ENCODE measurements at places on chromosomes 7 and 10. TPM values are rescaled to one million over a fixed set of nuclear protein-coding genes. Genes with fewer than 3 reads are reported as not detected.

CALD1 gene
- 46.1 TPM for total RNA-seq

SH2D4B gene
- 0.04 TPM for total RNA-seq

PLXNA4 gene
- total RNA-seq: 1.1 TPM

KCNH2 gene
- total RNA-seq: 0.20 TPM

ZNF804B gene
- total RNA-seq: not detected

STEAP1B gene
- total RNA-seq: 2.0 TPM

PRPS1L1 gene
- total RNA-seq: not detected

INA gene
- 1.4 TPM for total RNA-seq

TAS2R4 gene
- total RNA-seq: 0.56 TPM

RAB11FIP2 gene
- 6.2 TPM for total RNA-seq

NEUROD6 gene
- not detected for total RNA-seq

CPA2 gene
- total RNA-seq: not detected

RINT1 gene
- 14.1 TPM for total RNA-seq

MIOS gene
- total RNA-seq: 36.2 TPM

HOXA9 gene
- total RNA-seq: 1.7 TPM

AQP1 gene
- 42.3 TPM for total RNA-seq

PPP1R17 gene
- not detected for total RNA-seq

TAS2R60 gene
- 0.32 TPM for total RNA-seq

TIMM23B gene
- total RNA-seq: 8.2 TPM

NOM1 gene
- total RNA-seq: 11.9 TPM

PGAM2 gene
- 2.6 TPM for total RNA-seq

LLCFC1 gene
- total RNA-seq: not detected

SEMA3A gene
- 0.56 TPM for total RNA-seq
